ENCODE measurements at places on chromosomes 16 and 17.

DNA sequence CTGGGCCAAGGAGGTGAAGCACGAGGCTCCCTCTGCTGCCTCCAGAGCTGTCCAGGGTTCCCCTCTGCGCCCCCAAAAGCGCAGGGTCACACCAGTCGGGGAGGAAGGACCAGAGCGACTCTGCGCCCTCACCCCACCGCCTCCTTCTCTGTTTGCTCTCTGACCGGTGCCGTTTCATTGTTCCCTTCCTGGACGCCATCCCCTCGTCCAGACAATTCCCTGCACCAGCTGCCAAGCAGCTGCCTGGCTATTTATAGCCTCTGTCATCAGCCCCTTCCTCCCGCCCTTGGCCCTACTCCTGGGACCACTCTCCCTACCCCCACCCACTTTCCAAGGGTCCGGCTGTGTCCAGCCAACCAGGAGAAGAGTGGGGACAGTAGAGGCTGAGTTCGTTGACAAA is 68.8 kb upstream of the CREBBP start:
- no peak for DNase-seq

- no peak for DNase-seq
Observed at GRCh38 chr17:66989076-66989475, 24.6 kb downstream of the CACNG4 start.

- no peak for DNase-seq
Observed at GRCh38 chr17:66945147-66945835, 19.2 kb upstream of the CACNG4 start.

GRCh38 chr16:53950677-53951076 is 246.7 kb downstream of the FTO start:
- DNase-seq = no peak

- DNase-seq = no peak
Observed at GRCh38 chr17:76927577-76927976, 59.4 kb downstream of the MGAT5B start.

DNA sequence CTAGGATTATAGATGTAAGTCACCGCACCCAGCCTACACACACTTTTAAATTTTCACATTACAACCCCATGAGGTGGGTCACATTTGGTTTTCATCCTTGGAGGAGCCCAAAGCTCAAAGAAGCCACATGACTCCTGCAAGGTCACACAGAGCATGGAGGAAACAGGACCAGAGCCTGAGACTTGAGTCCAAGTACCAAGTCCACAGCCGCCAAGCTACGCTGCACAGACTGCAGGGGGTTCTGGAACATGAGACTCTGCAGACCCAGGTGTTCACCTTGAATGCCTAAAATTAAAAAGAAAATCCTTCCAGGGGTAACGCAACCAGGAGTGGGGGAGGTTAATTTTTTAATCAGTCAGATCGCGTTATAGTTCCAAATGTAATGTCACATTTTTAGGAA is 150.2 kb downstream of the ZFHX3 start:
- DNase-seq = no peak

DNA sequence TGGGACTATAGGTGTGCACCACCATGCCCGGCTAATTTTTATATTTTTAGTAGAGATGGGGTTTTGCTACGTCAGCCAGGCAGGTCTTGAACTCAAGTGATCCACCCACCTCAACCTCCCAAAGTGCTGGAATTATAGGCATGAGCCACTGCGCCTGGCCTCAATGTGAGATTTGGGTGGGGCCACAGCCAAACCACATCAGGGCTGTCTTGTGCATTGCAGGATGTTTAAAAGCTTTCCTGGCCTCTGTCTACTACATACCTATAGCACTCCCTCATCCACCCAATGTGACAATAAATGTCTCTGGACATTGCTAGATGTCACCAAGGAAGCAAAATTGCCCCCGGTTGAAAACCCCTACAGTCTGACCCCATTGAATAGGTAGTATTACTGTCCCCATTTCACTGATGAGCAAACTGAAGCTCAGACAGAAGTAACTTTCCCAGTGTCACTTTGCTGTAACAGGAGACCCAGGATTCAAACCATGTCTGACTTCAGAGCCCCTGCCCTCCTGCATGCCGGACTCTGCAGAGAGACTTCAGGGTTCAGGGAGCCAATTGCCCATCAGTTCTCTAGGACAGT is 3.6 kb upstream of the MAP3K14 start:
- no peak for DNase-seq

- peak; percentile 23 for DNase-seq
Observed at GRCh38 chr17:76585649-76586593, at the start of gene ST6GALNAC2. Gene ST6GALNAC2, minus strand, starts transcription at chr17:76585860. Its CDS starts 52 bp downstream, at chr17:76585808.

- no peak for DNase-seq
Observed at GRCh38 chr17:263773-264172, 82.3 kb upstream of the DOC2B start.

GRCh38 chr17:5762191-5762590 is 177.9 kb upstream of the NLRP1 start:
- no peak for DNase-seq

DNA sequence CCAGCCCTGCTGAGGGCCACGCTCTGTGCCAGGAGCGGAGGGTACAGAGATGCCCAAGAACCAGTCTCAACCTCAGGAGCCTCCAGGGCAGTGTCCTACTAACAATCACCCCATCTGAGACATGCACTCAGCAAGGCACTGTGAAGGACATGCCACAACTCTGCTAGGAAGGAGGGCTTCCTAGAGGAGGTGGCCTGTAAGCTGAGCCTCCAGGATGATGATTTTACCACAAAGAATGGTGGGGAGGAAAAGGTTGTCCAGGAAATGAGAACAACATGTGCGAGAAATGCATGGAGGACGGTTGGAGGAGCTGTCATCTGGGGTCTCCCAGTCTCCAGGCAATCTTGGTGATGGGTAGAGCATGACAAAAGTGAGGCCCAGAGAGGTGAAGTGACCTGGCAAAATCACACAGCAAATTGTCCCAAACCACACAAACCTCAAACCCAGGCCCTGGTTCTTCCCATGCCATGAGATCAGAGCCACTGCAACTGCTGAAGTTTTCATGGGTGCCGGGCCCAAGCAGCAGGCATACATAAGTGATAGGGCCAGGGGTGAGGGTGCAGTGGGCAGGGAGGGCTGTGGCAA is 30.5 kb downstream of the CNGB1 start:
- no peak for DNase-seq

DNA sequence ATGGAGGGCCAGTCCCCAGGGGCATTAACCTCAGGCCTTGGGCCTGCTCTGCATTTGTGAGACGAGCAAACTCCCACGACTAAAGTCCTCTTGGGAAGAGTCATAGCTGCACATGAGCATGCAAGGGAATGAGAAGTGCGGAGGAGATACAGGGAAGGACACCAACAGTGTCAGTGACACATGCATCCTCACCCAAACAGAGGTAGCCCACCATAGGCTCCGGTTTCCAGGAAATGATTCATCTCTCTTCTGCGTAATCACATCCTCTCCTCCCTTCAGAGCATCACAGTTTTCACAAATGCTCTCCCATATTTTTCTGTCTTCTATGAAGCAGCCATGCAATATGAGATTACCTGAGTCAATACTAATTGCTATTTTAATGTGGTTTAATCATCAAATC is 725.7 kb upstream of the GOT2 start:
- no peak for DNase-seq

DNA sequence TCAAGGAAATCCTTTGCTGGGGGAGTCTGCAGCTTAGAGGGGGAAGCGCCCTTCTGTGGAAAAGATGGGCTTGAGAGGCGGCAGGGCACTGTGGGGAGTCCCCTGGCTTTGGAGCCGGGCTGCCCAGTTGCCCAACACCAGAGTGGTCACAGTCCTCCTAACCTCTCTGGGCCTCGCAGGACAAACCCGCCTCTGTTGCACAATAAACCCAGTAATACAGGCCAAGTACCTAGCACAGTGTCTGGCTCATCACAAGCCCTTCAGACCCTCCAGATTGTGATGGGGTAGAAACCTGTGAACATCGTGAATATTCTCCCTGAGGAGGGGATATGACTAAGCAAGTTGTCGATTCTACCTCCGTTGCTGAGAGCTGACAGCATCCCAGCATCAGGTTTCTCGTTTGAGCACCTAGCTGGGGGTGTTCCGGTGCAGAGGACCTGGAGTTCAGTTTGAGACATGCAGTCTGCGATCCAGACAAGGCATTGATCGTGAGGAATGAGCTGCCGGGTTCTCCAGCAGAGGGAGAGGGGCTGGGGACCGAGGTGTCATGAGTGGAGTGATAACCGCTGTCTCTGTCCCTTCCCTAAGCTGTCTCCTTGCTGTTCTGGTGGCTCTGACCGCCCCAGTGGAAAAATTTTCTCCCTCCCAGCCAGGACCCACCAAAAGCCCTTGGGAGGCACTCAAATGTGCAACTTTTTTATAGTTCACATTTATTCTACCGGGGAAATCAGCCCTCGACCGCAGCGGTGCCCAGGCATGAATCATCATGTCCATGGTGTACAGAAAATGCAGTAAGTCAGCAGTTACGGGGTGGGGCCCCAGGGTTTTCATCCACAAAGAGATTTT is 161.9 kb downstream of the WSCD1 start:
- DNase-seq = no peak

DNA sequence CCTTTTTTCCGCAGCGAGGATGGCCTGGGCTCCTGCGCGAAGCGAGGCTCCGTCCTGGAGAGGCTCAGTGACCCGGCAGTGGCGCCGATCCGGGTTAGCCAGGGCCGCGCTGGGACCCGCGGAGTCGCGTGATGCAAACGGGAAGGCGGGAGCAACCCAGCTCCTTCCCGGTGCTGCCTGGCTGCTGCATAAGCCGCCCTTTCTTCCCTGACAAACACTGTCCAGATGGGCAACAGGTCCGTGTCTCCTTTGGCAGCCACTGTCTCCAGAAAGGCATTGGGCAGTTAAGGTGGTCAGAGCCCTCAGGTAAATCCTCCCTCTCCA is 21.8 kb upstream of the ZNHIT3 start:
- no peak for DNase-seq

GRCh38 chr17:9218064-9218635 is 196.8 kb downstream of the NTN1 start:
- DNase-seq = no peak

- no peak for DNase-seq
Observed at GRCh38 chr16:76195648-76196047, 81.6 kb upstream of the CNTNAP4 start.

DNA sequence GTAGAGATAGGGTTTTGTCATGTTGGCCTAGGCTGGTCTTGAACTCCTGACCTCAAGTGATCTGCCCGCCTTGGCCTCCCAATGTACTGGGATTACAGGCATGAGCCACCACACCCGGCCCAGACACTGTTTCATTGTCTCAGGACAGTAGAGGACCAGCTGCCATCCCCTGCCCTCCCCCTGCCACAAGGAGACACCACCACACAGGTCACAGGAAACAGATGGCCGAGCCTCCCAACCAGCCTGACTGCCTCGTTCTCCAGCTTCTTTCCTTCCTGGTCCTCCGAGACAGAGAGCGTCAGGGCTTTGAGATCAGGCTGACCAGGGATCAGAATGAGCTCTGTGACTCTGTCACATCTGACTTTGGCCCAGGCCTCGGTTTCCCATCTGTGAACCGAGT is 20.8 kb upstream of the RNPS1 start:
- DNase-seq = peak; percentile 44

DNA sequence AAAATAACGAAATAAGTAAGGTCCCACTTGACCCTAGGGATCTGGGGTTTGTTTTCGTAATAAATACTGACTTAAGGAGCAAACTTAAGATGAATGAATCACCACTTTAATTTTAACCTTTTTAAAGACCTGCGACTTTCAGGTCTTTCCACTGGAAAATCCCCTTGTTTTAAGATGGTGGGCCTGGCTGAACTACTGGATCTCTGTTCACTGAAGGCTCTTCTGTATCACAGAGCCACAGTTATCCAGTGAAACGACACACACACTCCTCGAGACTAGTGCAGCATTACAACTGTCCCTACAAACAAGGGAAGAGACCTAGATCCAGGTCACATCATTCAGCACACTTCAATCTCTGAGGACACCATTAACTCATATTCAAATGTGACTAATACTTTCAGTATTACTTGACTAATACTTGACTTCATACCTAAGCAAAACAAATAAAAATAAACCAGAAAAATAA is 299.0 kb downstream of the CEP112 start:
- no peak for DNase-seq

- DNase-seq = no peak
Observed at GRCh38 chr16:65509172-65509571, 387.3 kb upstream of the CDH11 start.

DNA sequence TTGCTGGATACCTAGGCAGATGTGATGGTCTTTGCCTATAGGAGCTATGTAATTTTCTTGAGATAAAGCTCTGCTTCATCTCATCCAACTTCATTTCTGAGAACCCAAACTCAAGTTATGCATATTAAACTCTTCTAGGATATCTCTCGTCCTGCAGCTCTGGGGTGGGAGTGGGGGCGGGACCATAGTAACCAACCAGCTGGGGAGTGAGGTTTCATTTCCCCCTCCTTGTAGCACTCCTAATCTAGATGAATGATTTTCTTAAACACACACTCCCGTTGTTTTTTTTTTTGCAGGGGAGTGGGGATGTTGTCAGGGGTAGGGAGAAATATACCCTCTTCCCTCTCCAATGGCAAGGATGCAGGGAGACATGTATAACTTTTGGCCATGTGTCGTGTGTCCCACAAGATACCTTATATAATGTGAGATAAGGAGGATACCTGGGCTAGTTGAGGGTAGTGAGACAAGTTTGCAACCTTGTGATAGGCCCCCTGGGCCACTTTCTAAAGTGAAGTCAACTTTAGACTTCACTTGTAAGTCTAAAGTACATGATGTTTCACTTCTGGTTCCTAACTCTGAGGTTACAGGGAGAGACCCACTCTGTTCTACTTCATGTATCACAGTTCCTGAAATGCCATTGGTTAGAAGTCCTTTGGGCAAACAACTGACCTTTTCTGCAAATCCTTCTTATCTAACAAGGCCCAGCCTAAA is 10.5 kb upstream of the HEATR6 start:
- DNase-seq = no peak

GRCh38 chr17:49916854-49917515 is 52.0 kb upstream of the DLX4 start:
- no peak for DNase-seq

GRCh38 chr16:58197314-58198012 is 443 bp downstream of the CSNK2A2 start:
- no peak for DNase-seq

DNA sequence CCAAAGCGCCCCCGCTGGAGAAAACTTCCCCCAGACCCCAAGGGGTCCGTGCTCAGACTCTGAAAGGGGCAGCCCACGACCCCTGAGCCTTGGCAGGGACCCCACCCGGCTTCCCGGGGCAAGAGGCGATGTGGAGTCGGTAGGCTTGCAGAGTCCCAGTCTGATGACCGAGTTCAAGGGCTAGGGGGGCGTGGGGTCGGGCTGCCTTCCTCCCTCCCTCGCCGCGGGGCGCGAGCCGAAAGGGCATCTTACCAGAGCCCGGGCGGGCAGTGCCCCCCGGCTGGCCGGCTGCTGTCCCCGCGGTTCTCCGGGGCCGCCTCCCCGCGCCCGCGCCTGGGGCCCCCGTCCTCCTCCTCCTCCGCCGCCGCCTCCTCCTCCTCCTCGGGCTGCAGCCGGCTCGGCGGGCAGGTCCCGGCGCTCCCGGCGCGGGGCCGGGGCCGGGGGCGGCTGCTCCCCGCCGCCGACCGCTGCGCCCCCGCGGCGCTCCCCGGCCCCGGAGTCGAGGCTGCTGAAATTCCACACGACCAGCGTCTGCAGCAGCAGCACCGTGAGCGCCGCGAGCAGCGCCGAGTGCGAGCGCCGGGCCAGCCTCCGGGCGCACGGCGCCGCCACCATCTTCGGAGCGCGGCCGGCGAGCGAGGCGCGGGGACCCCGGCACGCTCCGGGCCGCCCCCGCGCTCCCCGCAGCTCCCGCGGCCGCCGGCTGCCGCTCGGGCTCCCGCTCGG is 415 bp downstream of the XYLT1 start:
- no peak for DNase-seq

All from GDM1 (cell line).